ENCODE measurements at places on chromosomes 12 and 14.

DNA sequence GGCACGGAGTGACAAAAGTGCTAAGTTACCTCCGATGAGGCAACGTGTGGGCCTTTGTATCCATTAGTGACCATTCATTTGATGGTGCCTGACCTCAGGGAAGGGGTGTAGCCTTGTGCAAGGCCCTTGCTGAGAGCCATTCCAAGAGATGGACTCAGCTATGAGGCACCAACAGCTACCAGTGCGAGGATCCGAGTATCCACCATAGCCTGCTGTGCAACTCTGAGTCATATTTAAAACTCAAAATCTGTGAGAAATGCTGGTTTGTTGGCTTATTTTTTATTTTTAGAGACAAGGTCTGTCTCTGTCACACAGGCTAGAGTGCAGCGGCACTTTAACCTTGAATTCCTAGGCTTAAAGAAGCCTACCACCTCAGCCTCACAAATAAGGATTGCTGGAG, 25.1 kb upstream of the WNK1 start:
- DNase-seq, result no peak

DNA sequence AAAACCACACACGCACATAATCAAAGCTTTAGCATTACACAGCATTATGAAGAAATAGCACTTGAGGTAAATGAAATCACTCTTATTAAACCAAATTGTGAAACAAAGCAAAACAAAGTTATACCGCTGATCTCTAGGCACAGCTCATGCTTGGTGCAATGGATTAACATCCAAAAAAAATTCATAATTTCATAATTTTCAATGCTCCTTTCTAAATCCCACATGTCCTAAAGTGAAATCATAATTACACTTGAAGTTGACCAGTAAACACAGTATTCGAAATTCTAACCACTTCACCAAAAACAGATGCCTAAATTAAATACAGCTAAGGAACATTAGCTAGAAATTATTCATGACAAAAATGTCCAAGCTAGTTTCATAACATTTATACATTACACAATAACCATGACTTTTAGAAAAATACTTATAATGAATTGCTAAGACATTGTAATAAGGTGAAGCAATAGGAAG, 1.5 kb downstream of the MLH3 start:
- DNase-seq, result no peak

GRCh38 chr12:108414021-108414420, 74.9 kb upstream of the CMKLR1 start:
- no peak for DNase-seq

DNA sequence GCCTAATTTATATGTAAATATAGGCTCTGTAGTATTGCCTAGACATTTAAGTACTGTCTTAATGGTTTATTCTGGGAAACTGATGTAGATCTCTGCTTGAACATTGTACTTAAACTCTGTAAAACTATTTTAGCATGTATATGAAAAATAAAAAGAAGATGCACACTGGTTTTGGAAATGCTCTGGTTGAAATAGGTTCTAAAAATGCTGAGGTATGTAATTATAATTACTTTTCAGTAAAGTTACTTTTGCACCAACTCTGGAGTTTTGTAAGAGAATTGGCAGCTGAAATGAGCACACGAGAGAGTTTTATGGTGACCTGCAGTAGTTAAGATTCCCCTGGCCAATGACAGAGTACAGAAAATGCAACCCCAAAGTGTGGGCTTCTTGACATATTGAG, 353.9 kb downstream of the ATP23 start:
- DNase-seq, result no peak

DNA sequence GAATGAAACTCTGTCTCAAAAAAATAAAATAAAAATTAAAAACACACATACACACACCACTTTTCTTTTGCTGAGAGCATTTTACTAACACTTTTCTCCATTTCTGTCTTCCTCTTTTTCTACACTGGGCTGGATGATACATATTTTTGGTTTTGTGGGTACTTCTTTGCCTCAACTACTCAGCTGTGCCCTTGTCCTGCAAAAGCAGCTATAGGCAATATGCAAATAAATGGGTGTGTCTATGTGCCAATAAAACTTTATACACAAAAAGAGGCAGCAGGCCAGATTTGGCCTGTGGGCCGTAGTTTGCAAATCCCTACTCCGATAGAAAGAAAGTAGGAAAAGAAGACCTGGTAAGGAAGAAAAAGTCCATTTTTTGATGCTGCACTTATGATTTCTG, 6.5 kb downstream of the CLMN start:
- no peak for DNase-seq

GRCh38 chr12:14260011-14260993, 105.2 kb upstream of the ATF7IP start:
- no peak for DNase-seq

DNA sequence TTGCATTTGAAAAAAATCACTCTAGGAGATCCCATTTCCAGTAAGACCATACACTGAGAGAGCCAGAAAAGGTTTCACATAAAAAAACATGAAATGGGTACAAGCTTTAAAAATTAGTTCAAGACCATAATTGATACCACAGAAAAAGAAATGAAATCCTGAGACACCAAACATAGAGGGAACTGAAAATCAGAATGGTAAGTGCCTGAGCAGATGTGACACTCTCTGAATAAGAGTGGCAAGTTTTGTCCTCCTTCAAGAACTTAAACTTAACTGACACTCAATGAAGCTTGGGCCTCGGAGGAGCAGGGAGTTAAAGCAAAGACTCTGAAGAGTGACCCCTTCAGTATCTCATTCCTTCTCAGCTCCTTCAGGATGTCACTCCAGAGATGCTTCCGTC, 23.2 kb upstream of the PTGDR start:
- no peak for DNase-seq

DNA sequence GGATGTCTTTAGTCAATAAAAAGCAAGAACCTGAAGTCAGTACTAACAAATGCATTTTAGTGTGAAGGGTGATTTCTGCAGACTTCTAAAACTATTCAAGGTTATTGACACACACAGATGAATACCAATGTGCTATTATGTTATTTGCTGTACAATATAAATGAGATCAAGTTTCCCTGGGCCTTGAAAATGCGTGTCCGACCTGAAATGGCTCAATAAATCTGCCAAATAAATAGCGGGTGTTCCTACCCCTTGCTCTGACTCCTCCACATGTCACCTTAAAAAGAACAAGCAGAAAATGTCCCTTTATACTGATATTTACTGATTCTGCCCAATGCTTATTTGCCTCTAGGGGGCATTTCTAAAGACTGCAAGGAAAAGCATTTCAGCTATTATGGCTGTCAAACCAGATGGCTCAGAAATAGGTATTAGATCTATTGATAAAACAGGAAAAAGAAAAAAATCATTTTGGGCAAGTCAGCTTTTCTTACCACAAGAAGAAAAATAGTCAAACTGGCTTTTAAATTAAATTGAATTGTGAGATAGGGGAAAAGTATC, 367.3 kb upstream of the KITLG start:
- DNase-seq, result no peak

- no peak for DNase-seq
Observed at GRCh38 chr12:5864972-5865371, 80.1 kb downstream of the ANO2 start.

DNA sequence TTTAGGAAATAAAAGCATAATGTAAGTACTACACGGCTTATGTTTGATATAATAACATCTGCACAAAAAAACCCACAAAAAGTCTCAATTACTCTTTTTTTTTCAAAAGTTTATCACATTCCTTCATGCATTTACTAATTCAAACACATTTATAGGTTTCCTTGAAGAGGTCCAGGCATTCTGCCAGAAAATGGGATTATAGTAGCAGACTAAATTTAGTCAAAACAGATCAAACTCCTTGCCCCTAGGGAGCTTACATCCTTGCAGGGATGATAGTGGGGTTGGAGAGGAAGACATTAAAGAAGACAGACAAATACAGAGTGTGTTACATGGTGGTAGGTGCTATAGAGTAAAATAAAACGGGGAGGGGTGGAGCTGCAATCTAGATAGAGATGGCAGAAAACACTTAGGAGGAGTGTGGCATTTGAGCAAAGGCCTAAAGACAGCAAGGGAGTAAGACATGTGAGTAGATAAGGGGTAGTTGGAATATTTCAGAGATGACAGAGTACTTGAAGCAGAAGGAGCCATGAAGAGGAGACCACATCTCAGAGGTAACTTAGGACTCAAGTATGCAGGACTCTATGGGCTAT, 266.9 kb downstream of the PPFIA2 start:
- DNase-seq, result no peak

DNA sequence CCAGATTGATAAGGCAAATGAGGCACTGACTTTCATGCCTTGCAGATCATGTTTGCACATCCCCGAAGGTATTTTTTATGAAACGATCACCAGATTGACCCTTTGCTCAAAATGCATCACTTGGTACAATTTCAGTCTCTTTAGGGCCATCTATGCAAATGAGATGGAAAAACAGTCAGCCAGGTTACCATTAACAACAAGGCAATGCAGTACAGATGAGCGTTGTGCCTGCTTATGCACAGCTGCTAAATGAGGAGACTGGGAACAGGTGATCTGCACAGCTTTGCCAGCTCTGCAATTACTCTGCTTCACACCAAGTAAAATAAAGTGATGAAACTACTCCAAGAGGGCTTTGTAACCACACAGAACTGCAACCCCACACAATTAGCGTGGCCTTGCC, 26.1 kb upstream of the PLEKHG7 start:
- DNase-seq, result no peak

DNA sequence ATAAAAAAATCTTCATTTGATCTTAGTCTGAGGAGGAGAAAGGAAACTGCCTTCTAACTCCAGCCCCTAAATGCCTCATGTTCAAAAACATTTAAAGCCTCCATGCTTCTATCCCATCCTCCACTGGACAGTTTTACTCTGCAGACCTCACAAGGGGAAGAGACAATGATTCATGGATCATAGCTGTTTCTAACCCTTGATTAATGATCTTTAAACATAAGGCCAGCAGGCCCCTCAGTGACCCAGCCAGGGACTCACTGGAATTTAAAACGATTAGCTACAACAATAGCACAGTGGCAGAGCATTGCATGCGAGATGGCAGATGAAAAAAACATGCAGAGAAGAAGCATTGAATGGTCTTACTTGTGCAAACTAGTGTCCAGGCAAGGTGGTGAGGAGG, 6.0 kb downstream of the DCTN2 start:
- DNase-seq, result no peak

DNA sequence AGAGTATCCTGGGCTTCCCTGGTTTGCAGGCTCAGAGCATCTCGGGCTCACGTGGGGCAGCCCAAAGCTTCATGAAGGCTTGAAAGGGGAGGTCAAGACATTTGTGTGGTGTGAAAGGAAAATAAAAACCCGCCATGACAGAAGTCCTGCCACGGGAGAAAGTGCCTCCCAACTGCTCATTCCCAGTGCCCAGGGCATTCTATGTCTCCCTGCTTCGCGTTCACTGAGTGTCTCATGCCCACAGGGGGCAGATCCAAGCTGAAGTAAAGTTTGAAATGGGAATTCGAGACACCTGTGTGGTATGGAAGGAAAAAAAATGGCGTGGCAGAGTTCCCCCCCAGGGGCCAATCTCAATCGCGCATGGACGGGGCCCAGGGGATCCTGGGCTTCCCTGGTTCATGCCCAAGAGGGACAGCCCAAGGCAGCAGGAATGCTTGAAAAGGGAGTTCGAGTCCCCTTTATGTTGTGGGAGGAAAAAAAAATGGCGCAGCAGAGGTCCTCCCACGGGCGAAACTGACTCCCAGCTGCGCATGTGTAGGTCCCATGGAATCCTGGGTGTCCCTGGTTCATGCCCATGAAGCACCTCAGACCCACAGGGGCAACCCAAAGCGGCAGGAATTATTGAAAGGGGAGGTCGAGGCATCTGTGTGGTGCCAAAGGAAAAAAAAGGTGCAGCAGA, 576.7 kb downstream of the ALG10 start:
- no peak for DNase-seq

DNA sequence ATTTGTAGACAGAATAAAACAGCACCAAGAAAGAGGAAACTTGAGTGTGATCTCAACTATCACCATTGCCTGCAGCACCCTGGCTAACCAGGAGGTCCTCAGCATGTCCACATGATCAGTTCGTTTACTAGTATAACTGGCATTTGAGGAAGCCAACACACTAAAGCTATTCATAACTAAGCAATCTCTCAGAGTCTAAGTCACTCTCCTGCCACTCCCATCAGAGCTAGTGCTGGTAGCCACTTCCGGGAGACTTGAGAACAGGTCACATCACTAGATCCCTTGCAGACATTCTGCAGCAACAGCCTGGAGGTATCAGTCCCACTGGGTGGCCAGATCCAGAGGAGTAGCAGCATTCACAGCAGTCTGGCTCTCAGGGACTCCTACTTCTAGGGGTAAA, 352.9 kb upstream of the OR4E1 start:
- no peak for DNase-seq

- no peak for DNase-seq
Observed at GRCh38 chr14:58898655-58899316, 261.0 kb downstream of the DACT1 start.

- no peak for DNase-seq
Observed at GRCh38 chr12:23141335-23141734, 516.4 kb downstream of the ETNK1 start.

DNA sequence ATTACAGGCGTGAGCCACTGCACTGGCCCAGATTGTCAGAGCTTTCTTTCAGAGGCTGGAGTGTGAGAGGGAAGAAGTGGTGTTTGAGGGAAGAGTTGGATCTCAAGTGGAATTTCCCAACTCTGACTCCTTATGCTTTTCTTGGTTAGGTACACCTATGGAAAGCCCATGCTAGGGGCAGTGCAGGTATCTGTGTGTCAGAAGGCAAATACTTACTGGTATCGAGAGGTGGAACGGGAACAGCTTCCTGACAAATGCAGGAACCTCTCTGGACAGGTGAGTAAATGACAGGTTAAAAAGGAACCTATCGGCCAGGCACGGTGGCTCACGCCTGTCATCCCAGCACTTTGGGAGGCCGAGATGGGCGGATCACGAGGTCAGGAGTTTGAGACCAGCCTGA, 14.9 kb downstream of the A2ML1 start:
- DNase-seq, result no peak

DNA sequence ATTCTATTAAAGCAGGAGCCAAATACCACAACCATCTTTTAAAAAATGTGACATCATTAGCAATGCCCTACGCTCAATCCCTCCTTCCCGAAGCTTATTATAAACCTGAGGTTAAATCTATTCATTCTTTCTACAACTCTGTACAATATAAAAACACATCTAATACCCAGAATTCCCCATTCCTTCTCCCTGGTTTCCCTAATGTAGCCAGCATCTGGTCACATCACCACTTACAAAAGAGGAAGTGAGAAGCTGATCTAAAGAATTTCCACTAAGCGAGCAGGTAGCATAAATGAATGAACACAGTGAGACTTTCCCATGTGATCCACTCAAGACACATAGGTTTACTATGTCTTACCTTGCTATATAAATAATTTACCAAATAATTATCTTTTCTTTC, 90.4 kb downstream of the LRP6 start:
- no peak for DNase-seq

- no peak for DNase-seq
Observed at GRCh38 chr12:52517005-52517835, 3.0 kb downstream of the KRT5 start.

DNA sequence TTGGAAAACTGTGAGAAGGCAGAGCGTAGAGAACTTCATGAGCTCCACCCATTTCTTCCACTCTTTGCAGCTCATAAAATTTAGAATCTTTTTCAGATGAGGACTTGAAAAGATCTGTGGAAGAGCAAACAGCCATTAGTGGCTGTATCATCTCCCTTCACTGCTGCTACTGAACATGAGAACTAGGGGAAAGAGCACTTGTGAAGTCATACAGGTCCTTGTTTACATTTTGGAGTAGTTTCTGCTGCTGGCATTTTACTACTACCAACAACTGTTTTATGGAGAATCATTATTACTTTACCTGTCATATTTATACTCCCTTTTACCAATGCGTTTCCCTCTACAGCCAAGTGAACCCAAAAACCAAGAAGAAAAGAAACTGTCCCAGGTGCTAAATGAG, 41.0 kb downstream of the RPGRIP1 start:
- DNase-seq, result no peak
